ENCODE measurements at places on chromosomes 7 and 10.

DNA sequence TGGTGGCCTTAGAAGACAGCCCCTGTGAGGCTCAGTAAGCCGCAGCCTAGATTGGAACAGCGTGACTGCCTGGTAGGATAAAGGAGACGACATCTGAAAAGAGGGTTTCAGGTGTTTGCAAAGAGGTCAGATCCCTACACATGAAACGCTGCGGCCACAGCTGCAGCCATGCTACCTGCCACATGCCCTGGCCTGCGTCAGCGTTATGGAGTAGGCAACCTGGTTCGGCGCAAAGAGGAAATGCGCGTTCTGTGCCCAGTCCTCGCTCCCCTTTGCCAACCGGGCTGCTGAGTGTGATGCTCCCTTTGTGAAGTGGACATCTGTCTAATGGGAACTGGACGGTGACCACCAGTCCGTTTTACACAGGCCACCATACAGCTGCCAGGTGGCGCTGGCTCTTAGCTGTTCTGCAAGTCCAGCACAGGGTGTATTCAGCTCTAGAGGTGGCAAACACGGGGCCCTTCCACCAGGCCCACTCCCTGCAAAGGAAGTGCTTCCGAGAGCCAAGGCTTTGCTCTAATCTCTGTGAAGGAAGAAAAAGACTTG lies 160.3 kb downstream of the CELF2 start:
- DNase-seq: no peak

DNA sequence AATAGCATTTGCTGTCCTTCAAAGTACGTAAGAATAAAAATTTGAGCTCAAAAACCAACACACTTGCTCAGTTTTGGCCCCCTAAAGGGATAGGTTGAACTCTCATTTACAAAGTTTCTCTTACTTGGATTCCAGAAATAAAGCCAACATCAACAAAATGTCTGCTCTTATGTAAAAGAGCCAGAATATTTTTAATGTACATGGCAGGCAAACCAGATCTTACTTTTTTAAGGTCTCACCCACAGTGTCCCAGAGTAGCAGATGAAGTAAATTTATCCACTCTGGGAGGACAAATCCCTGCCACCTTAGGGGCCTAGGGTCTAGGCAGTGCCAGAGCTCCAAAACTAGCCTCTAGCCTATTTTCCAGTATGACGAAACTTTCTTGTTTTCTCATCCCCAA lies 159.6 kb downstream of the SKAP2 start:
- DNase-seq: no peak

- DNase-seq: no peak
These were observed 85.7 kb upstream of the INHBA start for GRCh38 chr7:41788556-41788955.

DNA sequence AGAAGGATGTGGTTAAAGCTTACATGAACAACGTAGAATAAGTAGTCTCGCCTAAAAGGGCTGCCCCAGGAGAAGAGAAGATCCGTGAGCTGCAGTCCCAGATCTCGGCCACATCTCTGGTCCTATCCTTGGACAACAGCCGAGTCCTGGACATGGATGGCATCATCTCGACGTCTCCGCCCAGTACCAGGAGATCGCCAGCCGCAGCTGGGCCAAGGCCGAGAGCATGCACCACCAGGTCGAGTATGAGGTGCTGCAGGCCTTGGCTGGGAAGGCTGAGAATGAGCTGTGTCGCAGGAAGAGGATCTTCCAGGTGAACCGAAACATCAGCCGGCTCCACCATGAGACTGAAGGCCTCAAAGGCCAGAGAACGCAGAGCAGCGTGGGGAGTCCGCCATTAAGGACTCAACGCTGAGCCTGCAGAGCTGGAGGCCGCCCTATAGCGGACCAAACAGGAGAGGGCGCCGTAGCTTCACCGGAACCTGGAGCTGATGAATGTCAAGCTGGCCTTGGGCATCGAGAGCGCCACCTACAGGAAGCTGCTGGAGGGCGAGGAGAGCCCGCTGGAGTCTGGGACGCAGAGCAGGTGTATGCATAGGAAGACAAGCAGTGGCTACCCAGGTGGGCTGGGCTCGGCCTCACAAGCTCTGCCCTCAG lies 22.2 kb downstream of the LIPK start:
- DNase-seq: no peak

DNA sequence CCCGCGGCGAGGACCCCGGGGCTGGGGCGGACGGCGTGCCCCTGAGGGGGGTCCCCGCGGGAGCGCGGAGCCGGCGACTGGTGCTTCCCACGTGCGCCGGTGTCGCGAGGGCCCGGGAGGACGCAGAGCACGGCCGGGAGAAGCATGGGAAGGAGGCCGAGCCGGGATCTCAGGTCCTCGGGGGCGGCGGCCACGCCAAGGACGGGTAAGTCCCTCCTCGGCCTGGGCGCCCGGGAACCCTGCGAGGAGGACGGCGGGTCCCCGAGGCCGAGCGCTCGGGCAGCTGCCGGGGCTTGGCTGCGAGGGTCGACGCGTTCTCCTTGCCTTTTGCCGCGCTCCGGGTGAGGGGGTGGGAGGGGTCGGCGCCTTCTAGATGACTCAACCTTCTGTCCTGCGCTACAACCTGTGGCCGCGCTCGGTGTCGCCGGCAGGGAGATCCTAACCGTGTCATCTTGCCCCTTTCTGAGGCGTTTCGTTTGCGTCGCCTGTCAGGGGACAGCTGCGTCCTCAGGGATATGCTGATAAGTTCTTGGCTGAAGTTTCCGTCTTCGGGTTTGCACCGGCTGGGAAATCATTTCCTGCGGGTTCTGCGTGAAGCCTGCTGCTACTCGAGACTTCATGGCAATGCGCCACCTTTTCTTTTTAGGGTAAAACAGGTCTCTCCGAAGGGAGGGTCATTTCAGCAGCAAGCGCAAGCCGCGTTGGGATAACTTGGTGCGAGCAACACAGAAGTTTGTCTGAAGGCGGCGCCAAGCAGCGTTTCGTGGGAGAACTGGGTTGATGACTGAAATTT lies 529 bp downstream of the TASOR2 start:
- DNase-seq: peak; percentile 50

GRCh38 chr7:134699899-134700298 lies 53.2 kb downstream of the BPGM start:
- no peak for DNase-seq
